ENCODE measurements at places on chromosomes 11 and 22.
A peak's percentile ranks its signal among the peaks of the same experiment; 100 is the strongest.

- DNase-seq: no peak
Observed at GRCh38 chr11:96161307-96162089, 181.5 kb downstream of the MAML2 start.

- no peak for DNase-seq
Observed at GRCh38 chr11:117809236-117810055, 12.4 kb upstream of the DSCAML1 start.

DNA sequence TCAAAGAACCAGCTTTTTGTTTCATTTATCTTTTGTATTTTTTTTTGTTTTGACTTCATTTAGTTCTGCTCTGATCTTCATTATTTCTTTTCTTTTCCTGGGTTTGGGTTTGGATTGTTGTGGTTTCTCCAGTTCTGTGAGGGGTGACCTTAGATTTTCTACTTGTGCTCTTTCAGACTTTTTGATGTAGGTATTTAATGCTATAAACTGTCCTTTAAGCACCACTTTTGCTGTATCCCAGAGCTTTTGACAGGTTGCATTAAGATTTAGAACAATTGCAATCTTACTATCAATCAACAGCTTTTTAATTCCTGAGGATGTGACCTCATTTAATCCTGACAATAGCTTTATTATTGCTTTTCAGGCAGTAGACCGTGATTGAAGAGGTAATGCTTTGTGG is 94.3 kb downstream of the ZNF280B start:
- DNase-seq: no peak

DNA sequence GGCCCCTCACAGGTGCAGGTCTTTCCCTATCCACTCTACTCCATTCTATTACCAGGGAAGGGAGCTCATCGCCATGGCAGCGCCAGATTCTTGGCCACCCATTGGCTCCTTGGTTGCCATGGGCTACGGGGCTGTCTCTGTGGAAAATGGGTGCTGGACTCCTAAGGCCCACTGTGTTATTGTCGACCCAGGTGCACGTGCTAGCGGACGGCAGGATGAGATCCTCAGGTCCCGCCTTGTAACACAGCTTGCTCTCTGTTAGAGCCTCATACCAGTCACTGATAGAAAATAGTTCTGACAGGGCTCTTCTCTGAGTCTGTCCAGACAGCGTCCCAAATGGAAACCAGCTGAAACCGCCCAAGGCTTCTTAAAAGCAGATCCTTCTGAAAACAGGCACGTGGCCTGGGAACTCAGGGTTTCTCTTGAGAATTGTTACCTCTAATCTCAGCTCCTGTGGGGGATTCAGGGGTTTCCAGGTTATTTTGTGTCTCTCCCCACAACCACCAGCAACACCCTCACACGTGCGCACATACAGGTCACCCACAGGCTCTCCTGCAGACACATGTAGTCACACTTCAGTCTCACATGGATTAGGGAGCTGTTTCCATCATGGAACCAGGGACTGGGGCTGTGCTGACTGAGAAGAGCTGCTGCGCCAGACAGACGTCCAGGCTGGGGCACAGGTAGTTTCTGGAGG is 1.5 kb downstream of the TUB start:
- no peak for DNase-seq

DNA sequence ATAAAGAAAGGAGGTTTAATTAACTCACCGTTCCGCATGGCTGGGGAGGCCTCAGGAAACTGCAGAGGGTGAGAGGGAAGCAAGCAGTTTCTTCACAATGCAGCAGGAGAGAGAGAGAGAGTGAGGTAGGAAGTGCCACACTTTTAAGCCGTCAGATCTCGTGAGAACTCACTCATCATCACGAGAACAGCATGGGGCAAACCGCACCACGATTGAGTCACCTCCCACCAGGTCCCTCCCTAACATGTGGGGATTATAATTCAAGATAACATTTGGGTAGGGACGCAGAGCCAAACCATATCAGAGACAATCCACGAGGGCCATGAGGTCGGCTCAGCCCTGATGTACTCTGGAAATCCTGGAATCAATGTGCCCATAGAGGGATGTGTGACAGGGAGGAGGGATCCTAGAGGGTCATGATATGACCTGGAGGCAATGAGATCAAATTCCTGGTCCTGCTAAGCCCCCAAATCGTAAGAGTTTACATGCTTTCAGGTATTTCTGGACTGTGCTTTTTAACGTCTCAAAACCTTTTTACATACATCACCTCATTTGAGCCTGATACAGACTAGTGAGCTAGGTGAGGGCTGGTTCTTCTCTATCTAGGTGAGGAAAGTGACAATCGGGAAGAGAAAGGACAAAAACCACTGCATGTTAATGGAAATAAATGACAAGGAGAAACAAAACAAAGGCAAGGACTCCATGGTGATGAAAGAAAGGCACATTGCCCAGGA is 19.5 kb upstream of the RASSF10 start:
- DNase-seq: no peak

- no peak for DNase-seq
Observed at GRCh38 chr11:34354782-34355181, 3.0 kb downstream of the ABTB2 start.

DNA sequence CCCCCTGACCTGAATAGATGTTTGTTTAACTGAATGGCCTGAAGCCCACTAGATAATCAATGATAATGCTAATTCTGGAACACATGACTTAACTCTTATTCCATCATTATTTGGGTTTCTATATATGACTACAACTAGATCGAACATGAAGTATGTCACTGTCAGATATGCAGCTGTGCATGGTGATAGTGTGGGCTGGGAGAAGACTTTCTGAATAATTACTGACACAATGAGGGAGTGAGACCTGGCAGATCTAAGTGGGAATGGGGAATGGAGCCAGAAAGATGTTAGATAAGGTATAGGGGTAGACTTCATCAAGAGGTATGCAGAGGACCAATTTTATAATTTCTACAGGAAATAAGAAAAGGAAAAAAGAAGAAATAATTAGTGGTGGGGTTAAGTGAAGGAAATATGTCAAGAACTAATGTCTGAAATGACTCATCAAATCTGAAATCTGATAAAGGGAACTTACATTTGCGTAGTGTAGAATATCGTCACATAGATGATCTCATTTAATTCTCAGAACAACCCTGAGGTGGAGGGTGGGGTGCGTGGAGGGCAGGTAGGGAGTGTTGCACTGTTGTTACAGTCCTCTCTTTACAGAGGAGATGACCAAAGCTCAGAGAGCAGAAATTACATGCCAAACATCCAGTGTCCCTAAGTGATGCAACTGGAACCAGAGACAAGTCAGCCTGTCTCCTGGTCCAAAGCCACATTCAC is 68.2 kb upstream of the EED start:
- DNase-seq: no peak

- peak; percentile 51 for DNase-seq
Observed at GRCh38 chr11:67195971-67196456, 70.3 kb upstream of the GRK2 start.

DNA sequence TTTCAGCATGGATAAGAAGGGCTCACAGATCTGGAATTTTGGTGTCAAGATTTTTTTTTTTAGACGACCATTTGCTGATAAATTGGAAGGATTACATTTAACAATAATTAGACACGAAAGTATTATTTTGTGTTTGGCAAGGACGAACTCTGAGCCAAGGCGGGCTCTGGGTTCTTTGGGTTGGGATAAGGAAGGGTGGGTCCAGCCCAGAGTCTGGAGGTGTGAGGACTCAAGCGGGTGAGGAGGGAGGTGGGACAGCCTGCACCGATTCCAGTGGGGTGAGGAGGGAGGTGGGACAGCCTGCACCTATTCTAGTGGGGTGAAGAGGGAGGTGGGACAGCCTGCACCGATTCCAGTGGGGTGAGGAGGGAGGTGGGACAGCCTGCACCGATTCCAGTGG is 4.1 kb downstream of the B3GAT1 start:
- no peak for DNase-seq

GRCh38 chr11:71286701-71287643 is 34.6 kb upstream of the SHANK2 start:
- DNase-seq: peak; percentile 97

- no peak for DNase-seq
Observed at GRCh38 chr11:117130879-117131278, 13.2 kb upstream of the PAFAH1B2 start.

DNA sequence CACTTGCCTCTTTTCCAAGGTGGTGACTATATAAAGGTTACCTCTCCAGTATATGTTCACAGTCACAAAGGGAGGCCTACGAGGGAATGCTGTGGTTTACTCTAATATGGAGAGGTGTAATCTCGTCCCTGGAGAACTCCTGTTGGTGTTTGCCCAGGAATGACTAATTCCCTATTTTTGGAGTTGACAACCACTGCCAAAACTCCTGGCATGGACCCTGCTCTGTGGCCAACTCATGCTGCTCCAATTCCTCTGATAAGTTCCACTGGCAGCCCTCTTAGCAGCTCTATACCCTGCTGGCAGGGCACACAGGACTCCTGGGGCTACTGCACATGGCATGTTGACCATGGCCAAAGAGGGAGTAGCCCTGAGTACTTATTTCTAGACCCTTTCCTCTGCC is 418.7 kb upstream of the ANO5 start:
- DNase-seq: no peak

DNA sequence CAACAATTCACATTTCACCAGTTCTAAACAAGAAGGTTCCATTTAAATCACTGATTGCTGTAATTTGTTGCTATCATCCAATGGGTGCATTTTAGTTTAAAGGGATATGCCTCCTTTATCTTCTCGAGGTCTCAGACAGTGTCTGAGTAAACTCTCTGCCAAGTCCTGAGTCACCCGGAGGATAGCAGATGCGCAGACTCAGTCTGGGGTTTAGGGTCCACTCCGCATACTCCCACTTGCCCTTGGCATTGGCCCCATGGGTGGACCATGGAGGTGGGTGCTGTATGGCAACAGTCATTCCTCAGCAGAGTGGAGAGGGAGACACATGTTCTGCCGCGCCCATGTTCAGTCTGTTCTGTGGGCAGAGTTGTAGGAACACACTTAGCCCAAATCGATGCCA is 65.4 kb upstream of the CRTAM start:
- DNase-seq: no peak

- no peak for DNase-seq
Observed at GRCh38 chr11:106202935-106203620, 125.6 kb downstream of the AASDHPPT start.

GRCh38 chr22:48741540-48741939 is 1086.1 kb downstream of the BRD1 start:
- DNase-seq: no peak

- DNase-seq: no peak
Observed at GRCh38 chr11:14956111-14956510, 16.0 kb downstream of the CALCA start.

GRCh38 chr11:59767225-59767611 is 12.0 kb downstream of the STX3 start:
- no peak for DNase-seq

DNA sequence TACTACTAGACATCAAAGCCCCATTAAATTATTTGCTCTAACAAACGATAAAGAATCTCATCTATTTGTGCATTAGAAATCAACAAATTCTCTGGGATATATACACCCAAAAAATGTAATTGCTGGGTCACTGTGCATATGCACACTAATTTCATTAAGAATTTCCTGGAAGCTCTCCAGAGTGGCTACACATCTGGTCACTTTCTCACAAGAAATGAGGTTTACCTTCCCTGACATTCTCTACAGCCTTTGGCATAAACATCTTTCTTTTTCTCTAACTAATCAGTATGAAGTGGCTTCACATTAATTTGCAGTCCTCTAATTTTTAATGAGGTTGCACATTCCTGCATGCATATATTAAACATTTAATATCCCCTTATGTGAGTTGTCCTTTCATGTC is 150.8 kb upstream of the ANO5 start:
- no peak for DNase-seq

DNA sequence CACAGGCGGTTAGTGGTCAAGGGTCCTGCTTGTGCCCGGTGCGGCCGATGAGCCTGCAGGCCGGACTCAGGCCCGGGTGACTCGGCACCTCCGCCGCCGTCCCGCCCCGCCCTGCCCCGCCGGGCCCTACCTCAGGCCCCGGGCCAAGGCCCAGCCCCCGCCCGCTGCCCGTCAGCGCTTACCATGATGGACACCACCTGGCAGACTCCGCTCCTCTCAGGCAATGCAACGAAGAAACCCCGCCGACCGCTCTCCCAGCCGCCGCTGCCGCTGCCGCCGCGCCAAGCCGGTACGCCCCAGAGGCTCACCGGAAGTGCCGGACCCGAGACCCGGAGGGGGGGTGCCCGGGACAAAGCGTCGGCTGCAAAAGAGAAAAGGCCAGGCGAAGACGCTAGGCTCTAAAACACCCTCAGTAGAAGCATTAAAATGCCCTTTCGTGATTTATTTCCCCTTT is at the start of gene UFD1:
UFD1 (minus strand) TSS at position 293 of the 454 bp plus-strand sequence; CDS start at position 185, 108 bp downstream.
- peak; percentile 54 for DNase-seq

DNA sequence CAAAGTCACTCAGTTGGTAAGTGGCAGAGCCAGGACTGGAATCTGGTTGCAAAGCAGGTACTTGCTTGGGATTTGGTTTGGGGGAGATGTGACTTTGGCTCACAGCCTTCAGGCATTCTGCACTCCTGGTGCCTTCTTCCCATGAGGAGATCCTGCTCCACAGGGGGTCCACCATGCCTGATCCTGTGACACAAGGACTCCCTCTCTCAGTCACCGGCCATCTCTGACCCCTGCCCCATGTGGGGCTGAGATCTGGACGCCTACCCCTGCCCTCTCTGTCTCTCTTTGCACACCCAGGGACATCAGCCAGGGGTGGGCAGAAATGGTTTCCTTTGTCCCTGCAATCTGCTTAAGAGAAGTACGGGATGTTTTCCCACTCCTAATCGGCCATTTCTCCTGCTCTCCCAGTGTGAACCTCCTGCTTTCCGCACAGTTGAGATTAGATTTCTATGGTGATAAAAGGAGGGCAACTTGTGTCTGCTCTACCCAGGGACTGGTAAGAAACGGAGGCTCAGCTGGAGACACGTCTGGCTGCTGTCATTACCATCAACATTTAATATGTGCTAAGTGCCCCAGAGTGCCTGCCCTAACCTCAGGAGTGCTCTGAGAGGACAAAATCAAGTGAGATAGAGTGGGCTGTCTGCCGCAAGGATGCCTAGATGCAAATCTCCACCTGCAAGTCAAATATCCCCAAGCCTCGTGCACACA is 11.1 kb upstream of the FXYD6 start:
- DNase-seq: no peak
